ENCODE measurements at places on chromosomes 6 and 20.
A peak's percentile ranks its signal among the peaks of the same experiment; 100 is the strongest.

DNA sequence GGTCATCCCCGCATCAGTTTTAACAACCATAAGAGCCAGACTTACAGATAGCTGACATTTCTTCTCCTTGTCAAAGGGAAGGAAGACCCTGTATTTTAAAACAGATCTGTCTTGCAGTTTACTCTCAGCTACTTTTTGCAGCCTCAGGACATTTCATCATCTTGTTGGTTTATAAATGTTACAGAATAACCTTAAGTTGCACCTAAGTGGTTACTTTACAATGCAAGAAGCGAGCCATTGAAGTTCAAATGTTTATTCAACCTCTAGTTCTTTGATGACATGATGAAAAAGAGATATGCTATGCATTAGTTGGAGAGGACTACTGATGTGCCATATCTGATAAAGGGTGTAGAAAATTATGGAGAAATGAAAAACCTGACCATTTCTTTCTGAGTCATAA lies 187.9 kb upstream of the COL21A1 start:
- DNase-seq = no peak
- H3K4me3 ChIP-seq = no peak overlapping the region
- H3K27me3 ChIP-seq = no peaks in the 10 kb centered on the region
- H3K4me1 ChIP-seq = no peaks in the 10 kb centered on the region
- no peaks in the 10 kb centered on the region for H3K36me3 ChIP-seq
- no peak overlapping the region for H3K27ac ChIP-seq

DNA sequence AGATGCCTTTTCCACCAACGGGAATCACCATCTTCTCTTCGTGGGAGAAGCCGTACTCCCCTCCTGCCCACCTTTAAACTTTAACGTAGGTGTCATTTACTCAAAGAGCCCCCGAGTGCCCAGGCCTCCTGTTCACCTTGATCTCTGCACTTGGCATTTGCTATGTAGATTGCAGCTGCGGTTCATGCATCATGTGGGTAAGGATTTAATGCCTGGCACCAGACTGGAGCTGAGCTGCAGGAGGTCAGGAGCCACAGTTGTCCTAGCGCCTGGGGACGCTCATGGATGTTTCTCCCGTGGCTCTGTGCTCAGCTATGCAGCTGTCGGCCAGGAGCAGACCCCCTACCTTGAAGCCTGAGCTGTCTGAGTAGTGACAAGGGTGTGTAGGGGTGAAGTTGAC lies 133.7 kb downstream of the CDH4 start:
- no peak for DNase-seq
- no peaks in the 10 kb centered on the region for H3K4me1 ChIP-seq
- H3K4me3 ChIP-seq = no peak overlapping the region
- H3K36me3 ChIP-seq = no peaks in the 10 kb centered on the region
- H3K27me3 ChIP-seq = peaks cover 8% of the 10 kb centered on the region

GRCh38 chr6:15336900-15337560 lies 91.2 kb downstream of the JARID2 start:
- DNase-seq = no peak
- H3K4me1 ChIP-seq = no peaks in the 10 kb centered on the region
- H3K36me3 ChIP-seq = no peaks in the 10 kb centered on the region
- H3K4me3 ChIP-seq = no peak overlapping the region
- no peak overlapping the region for H3K27ac ChIP-seq

DNA sequence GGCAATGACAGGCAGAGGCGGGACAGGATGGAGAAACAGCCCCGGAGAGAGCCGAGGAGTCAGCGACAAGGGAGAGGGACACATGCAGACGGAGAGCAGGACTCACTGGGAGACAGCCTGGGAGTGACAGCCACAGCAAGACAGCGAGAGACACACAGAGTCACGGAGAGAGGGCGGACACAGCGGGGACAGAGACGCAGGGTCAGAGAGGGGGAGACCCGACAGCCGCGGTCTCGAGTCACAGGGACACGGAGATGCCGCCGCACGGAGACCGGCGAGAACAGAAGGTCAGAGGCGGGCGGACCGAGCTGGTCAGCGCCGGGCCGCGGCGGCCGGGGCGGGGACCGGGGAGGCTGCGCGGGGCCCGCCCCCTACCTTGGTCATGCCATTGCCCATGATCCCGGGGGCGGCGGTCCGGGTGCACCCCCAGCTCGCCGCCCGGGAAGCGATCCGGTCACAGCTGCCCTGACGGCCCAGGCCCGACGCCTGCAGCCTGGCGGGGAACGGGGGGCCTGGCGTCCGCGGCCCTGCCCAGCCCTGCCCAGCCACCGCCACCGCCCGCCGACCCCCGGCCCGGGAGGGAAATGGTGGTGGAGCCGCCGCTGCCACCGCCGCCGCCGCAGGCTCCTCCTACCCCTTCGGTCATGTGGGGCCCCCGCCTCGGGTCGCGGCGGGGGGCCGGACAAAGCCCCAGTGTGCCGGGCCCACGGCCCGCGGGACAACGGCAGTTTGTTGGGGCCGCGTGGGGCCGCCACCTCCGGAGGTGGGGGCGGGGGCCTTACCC lies at the start of the genes DUSP15 and TTLL9:
DUSP15 (minus strand) TSS at position 586 of the 784 bp plus-strand sequence; CDS start at position 396, 190 bp downstream.
TTLL9 (plus strand) TSS at position 693 of the 784 bp plus-strand sequence. CDS start 493 bp downstream, outside the sequence.
- DNase-seq = peak; percentile 26
- H3K4me3 ChIP-seq = peak within 1 kb of the TSS; percentile 58
- no peaks in the 10 kb centered on the region for H3K4me1 ChIP-seq
- H3K27ac ChIP-seq = peak within 1 kb of the TSS; percentile 34

DNA sequence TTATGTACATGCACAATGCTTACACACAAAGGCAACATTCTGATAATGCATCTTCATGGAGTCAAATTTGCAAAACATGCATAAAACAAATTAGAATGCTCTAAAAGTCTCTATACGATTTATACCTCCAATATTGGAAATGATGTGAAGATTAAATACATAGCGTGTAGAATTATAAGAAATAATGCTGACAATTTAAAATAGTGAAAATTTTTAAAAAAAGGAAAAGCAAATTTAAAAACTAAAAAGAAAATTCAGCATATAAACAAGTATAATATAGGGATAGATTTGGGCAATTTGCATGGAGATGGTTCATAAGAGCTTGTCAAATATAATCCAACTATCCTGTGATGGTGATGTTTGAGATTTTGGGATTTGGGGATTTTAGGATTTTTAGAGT lies 14.9 kb downstream of the TCF21 start:
- no peaks in the 10 kb centered on the region for H3K36me3 ChIP-seq
- H3K4me3 ChIP-seq = no peak overlapping the region

DNA sequence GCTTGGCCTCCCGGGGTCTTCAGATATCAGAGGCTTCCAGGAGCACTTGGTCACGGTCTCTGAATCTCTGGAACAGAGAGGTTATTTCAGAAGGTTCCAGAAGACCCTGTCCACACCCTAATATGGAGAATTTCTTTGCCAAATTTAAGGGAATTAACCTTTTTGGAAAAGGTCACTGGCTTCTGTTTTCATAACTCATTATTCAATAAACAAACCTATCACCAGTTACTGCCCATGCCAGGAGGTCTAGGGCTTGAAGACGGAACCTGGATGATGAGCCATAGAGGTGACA lies 507 bp upstream of the CST4 start:
- H3K4me1 ChIP-seq = no peaks in the 10 kb centered on the region
- no peak overlapping the region for H3K4me3 ChIP-seq
- H3K27me3 ChIP-seq = no peaks in the 10 kb centered on the region
- H3K36me3 ChIP-seq = no peaks in the 10 kb centered on the region
- DNase-seq = no peak

DNA sequence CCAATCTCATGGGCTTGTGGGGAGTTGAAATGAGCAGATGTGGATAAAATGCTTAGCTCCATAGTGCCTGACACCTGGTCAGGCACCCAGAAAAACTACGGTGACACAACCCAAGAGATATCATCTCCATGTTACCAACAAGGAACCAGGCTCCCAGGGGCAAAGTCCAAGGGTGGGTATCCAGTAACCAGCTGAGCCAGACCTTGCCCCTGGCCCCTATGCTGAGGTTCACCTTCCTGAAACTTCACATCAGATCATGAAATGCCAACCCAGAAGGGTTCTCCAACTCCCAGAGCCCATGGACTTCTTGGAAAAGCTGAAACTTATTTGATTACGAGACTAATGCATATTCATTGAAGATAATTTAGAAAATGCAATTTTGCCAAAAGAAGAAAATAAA lies 141.8 kb upstream of the KCNG1 start:
- peak; percentile 49 for DNase-seq
- no peaks in the 10 kb centered on the region for H3K4me1 ChIP-seq
- H3K27me3 ChIP-seq = peaks cover 10% of the 10 kb centered on the region
- no peak overlapping the region for H3K4me3 ChIP-seq
- no peaks in the 10 kb centered on the region for H3K36me3 ChIP-seq

- peak overlapping the region; percentile 62 for H3K4me3 ChIP-seq
- peak overlapping the region; percentile 88 for H3K27ac ChIP-seq
- no peaks in the 10 kb centered on the region for H3K36me3 ChIP-seq
- H3K27me3 ChIP-seq = no peaks in the 10 kb centered on the region
- H3K4me1 ChIP-seq = peaks cover 13% of the 10 kb centered on the region
Observed at GRCh38 chr6:34249469-34250261, 859 bp upstream of the SMIM29 start.

DNA sequence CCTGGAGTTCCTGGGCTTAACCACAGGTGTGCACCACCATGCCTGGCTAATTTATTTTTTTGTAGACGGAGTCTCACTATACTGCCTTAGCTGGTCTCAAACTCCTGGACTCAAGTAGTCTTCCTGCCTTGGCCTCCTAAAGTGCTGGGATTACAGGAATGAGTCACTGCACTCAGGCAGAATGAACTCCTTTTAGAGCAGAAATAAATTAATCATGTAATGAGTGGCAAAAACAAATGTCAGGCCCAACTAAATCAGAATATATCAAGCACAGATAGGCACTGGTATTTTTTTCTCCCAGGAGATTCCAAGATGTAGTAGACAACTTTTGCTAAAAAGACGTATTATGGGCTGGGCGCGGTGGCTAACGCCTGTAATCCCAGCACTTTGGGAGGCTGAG lies 2.6 kb downstream of the RPS10 start:
- H3K27me3 ChIP-seq = no peaks in the 10 kb centered on the region
- no peak for DNase-seq
- no peak overlapping the region for H3K27ac ChIP-seq
- peaks cover 53% of the 10 kb centered on the region for H3K36me3 ChIP-seq

DNA sequence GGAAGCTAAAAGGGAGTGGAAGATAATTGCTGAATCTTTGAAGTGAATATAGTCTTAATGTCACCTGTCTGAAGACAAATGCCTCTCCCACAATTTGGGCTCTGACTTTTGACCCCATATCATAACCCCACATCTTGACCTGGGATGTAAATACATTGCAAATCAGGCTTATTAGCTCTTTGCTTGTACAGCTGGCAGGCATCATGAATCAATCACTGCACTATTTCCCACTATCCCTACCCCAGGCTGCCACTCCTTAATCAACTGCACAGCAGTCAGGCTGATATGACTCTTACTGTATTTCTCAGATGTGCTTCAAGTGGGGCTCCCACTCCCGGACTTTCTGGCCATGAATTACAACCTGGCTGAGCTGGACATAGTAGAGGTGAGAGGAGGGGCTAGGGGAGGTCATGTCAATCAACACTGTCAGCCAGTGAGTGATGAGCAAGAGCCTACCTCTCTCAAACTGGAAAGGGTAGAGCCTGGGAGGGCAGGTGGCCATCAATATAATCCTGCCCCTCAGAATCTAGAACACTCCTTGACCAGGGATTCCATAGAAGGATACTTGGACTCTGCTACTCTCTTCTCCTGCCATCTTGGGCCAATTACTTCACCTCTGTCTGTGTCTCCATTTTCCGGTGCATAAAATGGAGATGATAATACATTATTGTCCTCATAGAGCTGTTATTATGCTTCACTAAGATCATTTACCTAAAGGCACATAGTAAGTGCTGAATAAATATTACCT lies 10.5 kb upstream of the BPIFB3 start:
- no peak for DNase-seq
- no peak overlapping the region for H3K27ac ChIP-seq
- no peaks in the 10 kb centered on the region for H3K4me1 ChIP-seq
- no peak overlapping the region for H3K4me3 ChIP-seq
- H3K36me3 ChIP-seq = no peaks in the 10 kb centered on the region

- H3K4me1 ChIP-seq = no peaks in the 10 kb centered on the region
- H3K27ac ChIP-seq = no peak overlapping the region
- H3K36me3 ChIP-seq = no peaks in the 10 kb centered on the region
- no peak overlapping the region for H3K4me3 ChIP-seq
Observed at GRCh38 chr20:42901689-42902440, 287.8 kb downstream of the PTPRT start.

GRCh38 chr6:158621694-158622544 lies 22.6 kb downstream of the DYNLT1 start:
- no peak overlapping the region for H3K4me3 ChIP-seq
- no peak for DNase-seq
- peaks cover 9% of the 10 kb centered on the region for H3K4me1 ChIP-seq
- peaks cover 13% of the 10 kb centered on the region for H3K36me3 ChIP-seq

GRCh38 chr6:113672491-113673149 lies 184.5 kb upstream of the MARCKS start:
- H3K36me3 ChIP-seq = no peaks in the 10 kb centered on the region
- DNase-seq = no peak
- H3K4me3 ChIP-seq = no peak overlapping the region
- H3K27ac ChIP-seq = no peak overlapping the region
- no peaks in the 10 kb centered on the region for H3K4me1 ChIP-seq

DNA sequence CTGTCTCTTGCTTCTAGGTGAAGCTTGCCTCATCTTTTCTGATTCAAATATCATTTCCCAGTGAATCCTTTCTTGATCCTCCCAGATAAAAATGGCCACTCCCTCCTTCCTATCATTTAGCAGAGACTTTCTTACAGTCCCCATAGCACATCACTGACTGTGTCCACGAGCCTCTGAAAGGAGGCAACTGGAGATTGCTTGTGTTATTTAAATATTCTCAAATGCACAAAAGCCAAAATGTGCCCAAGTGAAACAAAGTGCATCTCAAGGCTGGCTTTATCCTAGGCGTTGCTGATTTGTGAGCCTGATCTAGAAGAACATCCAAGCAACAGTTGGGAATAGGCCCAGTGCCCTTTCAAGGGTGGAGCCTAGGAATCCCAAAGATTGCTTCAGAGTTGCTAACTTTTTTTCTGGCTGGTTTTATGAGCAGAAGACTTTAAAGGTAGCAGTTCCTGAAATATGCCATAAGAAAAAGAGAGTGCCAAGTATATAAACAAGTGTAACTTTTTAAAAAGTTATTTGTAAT lies 393.6 kb downstream of the CD83 start:
- peaks cover 5% of the 10 kb centered on the region for H3K4me1 ChIP-seq
- no peaks in the 10 kb centered on the region for H3K27me3 ChIP-seq
- H3K36me3 ChIP-seq = no peaks in the 10 kb centered on the region
- no peak for DNase-seq
- no peak overlapping the region for H3K4me3 ChIP-seq

- H3K4me3 ChIP-seq = no peak overlapping the region
- peaks cover 4% of the 10 kb centered on the region for H3K36me3 ChIP-seq
- no peak overlapping the region for H3K27ac ChIP-seq
- no peaks in the 10 kb centered on the region for H3K4me1 ChIP-seq
Observed at GRCh38 chr6:128047989-128048388, 147.1 kb upstream of the THEMIS start.

GRCh38 chr20:54058420-54059139 lies 11.8 kb downstream of the BCAS1 start:
- no peaks in the 10 kb centered on the region for H3K27me3 ChIP-seq
- no peaks in the 10 kb centered on the region for H3K36me3 ChIP-seq
- H3K4me3 ChIP-seq = no peak overlapping the region
- H3K4me1 ChIP-seq = no peaks in the 10 kb centered on the region

Data from transverse colon (tissue), 4 donors.